ENCODE measurements at places on chromosomes 4 and X. TPM values are rescaled to one million over a fixed set of nuclear protein-coding genes. Genes with fewer than 3 reads are reported as not detected.
A peak's percentile ranks its signal among the peaks of the same experiment; 100 is the strongest.

DNA sequence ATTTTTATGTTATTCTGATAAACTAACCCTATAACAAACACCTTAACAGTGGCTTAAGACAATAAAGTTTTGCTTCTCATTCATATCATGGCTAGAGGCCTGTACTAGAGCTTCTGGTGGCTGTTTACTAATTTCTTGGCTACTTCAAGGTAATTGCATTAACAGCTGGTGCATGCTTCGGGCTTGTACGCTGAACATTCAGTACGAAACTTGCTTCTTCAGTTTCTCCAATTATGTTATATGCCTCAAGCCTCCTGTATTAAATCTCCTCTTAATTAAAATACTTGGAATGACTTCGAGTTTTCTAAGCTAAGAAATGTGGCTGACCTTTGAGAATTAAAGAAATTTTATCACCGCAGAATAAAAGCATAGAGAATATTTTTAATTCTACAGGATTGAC lies 138.9 kb upstream of the TRAM1L1 start:
- no peak for DNase-seq

DNA sequence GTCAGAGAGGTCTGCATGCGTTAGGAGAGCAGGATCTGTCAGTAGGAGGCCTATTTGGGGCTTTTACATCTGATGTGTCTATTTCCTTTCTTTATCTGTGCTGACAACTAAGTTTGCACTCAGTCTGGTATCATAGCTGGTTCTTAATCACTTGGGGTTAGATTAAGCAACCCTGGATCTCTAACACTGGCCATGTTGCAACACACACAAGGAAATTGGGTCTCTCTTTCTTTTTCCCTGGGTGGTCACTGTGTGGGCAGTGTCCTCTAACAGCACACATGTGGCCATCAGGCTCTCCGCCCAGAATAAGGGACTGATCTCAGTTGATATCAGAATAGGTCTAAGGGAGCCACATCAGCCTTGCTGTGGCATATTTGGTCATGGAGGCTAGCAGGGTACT lies 38.9 kb downstream of the IGFBP7 start:
- no peak for DNase-seq

FAM236C gene
- total RNA-seq: not detected

DGAT2L6 gene
- total RNA-seq: not detected

GRCh38 chr4:101419336-101420135 lies 72.2 kb upstream of the PPP3CA start:
- no peak for DNase-seq

SH3TC1 gene
- 22.4 TPM for total RNA-seq

- peak; percentile 66 for DNase-seq
Measured at GRCh38 chrX:101051549-101052302, at the start of gene TRMT2B. TRMT2B (minus strand) TSS chrX:101052111; CDS start chrX:101042289, 9,822 bp downstream.

PNMA5 gene
- not detected for total RNA-seq

GRCh38 chr4:99633772-99634171 lies 23.9 kb downstream of the C4orf54 start:
- no peak for DNase-seq

MBNL3 gene
- total RNA-seq: 72.1 TPM

- no peak for DNase-seq
Measured at GRCh38 chrX:12741416-12741815, 49.8 kb upstream of the PRPS2 start.

- DNase-seq: no peak
Measured at GRCh38 chr4:124212815-124213630, 499.5 kb downstream of the ANKRD50 start.

NWD2 gene
- total RNA-seq: not detected

- DNase-seq: peak; percentile 14
Measured at GRCh38 chr4:25928379-25929297, 14.6 kb downstream of the SMIM20 start.

GRCh38 chr4:78645853-78646757 lies 94.5 kb downstream of the ANXA3 start:
- DNase-seq: peak; percentile 92

DNA sequence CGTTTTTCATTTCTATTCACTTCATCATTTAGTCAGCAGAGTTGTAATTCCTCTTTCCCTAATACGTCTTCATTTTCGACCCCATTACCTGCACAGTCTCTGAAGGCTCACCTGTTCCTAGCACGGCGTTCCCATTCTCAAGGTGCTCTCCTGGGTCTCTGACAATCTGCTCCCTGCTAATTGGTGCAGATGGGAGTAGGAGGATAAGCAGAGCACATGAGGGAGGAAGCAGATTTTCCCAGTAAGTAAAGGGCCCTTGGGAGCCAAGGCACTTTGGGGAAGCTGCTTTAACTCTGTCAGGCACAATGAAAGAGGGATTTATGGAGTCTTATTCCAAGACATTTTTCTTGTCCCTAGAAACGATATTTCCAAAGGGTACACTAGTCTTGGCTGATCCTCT lies 466.4 kb downstream of the STIM2 start:
- no peak for DNase-seq

FAT1 gene
- 0.79 TPM for total RNA-seq

DNA sequence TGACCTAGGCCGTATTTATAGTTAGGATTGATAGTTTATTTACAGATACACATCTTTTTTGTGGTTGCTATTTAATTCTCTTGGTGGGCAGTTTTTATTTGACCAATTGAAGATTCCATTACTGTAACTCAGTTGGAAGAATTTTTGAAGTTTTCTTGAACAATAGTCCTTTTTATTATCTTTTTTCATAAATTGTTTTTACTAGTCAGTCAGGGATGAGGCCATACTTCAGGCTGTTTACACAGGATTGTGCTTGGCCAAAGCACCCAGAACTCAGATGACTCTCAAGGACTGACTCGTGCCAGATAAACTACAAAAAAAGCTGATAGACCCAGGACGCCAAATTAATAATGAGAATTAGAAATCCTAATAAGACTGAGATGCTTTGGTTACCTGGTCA lies 7.0 kb downstream of the HERC3 start:
- DNase-seq: peak; percentile 36

DNA sequence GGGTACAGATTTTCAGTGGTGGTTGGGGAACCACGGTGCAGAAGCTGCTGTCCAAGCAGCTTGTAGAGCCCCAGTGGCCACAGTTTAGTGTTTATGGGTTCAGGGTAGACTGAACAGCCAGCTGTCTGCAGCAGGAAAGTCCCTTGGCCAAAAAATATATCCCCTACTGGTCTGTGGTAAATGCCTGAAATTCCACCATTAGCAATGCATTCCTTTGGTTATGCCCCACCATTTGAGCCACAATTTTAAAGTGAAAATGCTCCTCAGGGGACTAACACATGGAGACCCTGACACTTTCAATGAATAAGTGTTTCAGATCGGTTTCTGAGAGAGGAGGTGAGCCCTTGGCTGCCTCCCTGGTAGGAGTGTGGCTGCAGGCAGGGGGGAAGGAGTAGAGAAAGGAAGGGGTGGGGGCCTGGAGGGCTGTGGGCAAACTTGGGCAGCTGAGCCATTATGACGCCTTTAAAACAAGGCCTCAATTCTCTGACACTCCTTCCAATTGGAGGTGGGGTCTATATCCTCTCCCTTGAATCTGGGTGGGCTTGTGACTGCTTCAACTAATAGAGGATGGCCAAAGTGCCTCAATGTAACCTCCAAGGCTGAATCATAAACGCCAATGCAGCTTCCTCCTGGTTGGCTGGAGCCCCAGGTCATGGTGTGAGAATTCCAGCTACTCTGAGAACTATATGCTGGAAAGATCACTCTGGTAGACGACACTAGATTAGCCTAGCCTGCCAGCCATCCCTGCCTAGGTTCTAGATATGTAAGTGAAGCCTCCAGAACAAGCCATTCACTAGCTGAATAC lies 75.8 kb upstream of the ATP6AP2 start:
- DNase-seq: no peak

IL2RG gene
- total RNA-seq: 1.6 TPM

GRCh38 chr4:120088507-120088906 lies 21.9 kb upstream of the MAD2L1 start:
- no peak for DNase-seq

DNA sequence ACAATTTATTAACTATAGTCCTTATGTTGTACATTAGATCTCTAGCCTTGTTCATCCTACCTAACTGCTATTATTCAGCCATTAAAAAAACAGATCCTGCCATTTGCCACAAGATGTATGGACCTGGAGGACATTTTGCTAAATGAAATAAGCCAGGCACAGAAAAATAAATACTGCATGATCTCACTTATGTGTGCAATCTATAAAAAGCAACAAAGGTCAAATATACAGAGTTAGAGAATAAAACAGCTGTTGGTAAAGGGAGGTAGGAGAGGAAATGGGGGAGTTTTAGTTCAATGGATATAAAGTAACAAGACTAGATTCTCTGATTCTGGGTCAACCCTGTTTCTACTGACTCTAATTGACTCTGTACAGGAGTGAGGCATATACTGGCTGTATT lies 103.3 kb upstream of the FAM9C start:
- no peak for DNase-seq

- peak; percentile 85 for DNase-seq
Measured at GRCh38 chrX:130120746-130121504, 10.6 kb upstream of the ELF4 start.

GRCh38 chrX:40628506-40628905 lies 5.3 kb downstream of the MPC1L start:
- no peak for DNase-seq

NPY5R gene
- total RNA-seq: 3.6 TPM

PCDH19 gene
- total RNA-seq: 0.07 TPM

DNA sequence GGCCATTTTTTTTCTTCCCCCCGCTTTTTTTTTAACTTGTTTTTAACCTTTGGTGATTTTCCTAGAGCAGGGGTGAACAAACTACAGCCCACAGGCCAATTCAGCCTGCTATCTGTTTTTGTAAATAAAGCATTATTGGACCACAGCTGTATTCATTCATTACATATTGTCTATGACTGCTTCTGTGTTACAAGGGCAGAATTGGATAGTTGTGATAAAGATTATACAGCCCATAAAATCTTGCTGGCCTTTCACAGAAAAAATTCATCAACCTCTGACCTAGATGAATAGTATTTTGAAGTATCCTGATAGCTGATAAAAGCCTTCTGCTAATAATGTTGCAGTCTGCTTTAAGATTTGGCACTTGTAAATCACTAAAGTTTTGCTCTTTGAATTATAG lies 63.4 kb downstream of the SMAD1 start:
- DNase-seq: no peak

GRCh38 chrX:123188081-123188480 lies 4.0 kb downstream of the GRIA3 start:
- DNase-seq: no peak

DNA sequence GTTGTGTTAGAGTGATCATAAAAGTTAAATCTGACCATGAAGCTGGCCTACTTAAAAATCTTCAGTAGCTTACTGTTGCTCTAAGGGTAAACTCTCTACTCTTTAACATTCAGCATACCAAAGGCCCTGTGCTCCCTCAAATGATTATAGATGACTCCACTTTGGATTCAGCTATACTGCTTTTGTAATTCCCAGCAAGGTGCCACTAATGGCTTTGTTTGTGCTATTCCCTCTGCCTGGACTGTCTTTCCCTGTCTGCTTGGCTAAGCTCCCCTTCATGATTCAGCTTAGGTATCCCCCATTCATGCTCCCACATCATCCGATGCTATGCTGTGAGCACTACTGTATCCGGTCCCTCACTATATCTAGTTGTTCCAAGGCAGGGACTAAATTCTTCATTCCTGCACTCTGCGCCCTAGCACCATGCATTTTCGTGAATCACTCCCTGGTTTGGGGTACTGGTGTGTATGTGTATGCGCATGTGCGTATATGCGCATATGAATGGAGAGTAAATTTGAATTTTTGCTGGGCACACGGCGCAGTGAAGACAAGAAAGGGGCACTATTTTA lies 453 bp upstream of the PBDC1 start:
- DNase-seq: no peak

TKTL2 gene
- not detected for total RNA-seq

DNA sequence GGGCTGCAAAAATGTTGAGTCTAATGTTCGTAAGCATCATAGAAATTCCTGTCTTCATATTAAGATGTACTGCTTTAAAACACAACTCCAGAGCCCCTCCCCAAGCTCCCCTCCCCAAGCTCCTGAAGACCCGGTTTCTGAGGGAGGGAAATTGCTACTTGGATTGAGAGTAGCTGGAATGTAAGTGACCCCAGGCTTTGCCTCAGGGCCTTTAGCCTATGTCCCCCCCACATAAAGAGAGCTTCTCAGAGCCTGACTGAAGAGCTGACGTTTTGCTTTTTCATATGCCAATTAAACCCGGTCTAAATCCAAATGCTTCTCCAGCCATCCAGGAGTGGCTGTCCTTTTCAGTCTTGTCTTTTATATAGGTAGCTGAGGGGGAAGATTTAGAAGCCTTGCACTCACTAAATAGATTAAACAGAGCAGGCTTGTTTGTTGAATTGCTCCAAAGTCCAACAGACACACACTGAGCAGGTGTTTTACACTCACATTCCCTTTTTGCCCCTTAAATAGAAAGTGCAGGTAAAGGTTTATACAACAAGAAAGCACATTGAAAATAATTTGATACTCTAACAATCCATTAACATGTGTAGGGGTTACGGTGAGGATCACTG lies 19.6 kb downstream of the ARX start:
- DNase-seq: no peak

CCKAR gene
- total RNA-seq: not detected

SPANXA1 gene
- not detected for total RNA-seq

RRH gene
- total RNA-seq: not detected

CDX4 gene
- total RNA-seq: not detected

- no peak for DNase-seq
Measured at GRCh38 chr4:98352940-98353339, 91.8 kb downstream of the RAP1GDS1 start.

GRCh38 chrX:12370497-12370986 lies 232.3 kb downstream of the FRMPD4 start:
- no peak for DNase-seq

DNA sequence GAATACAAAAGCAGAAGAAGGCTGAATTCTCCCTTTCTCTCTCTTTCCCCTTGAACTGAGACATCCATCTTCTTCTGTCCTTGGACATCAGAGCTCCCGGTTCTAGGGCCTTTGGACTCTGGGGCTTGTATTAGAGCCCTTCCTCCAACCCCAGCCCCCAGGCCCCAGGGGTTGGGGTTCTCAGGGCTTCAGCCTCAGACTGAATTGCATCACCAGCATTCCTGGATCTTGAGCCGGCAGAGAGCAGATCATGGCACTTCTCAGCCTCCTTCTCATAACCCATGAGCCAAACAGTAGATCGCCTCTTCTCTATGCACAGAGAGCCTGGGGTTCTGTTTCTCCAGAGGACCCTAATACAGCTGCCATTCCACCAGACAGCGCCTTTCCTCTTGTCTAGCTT lies 25.3 kb upstream of the CLDN24 start:
- no peak for DNase-seq

ODAPH gene
- total RNA-seq: not detected

- no peak for DNase-seq
Measured at GRCh38 chrX:132023896-132024386, 839 bp downstream of the STK26 start.

DNA sequence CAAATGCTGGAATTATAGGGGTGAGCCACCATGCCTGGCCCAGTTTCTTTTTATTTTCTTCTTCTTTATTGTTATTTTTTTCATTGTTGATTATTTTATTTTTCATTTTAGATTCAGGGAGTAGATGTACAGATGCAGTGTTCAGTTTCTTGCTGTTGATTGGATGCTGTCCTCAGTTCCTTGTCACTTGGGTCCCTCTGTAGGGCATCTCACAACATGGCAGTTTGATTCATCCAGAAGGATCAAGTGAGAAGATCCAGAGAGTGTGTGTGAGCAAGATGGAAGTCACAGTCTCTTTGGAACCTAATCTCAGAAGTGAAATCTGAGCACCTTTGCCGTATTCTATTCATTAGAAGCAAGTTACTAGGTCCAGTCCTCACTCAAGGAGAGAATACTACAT lies 20.9 kb downstream of the HMGB3 start:
- no peak for DNase-seq

All from adrenal gland (tissue), 19 donors.